ENCODE measurements at places on chromosomes 6 and 20.

GRCh38 chr6:46338131-46338530, 153.1 kb downstream of the RCAN2 start:
- no peaks in the 10 kb centered on the region for H3K36me3 ChIP-seq
- H3K27me3 ChIP-seq, result no peaks in the 10 kb centered on the region
- no peak overlapping the region for H3K27ac ChIP-seq
- DNase-seq, result no peak
- H3K4me1 ChIP-seq, result no peaks in the 10 kb centered on the region

- no peak overlapping the region for H3K4me3 ChIP-seq
- no peak for DNase-seq
- peaks cover 15% of the 10 kb centered on the region for H3K4me1 ChIP-seq
- H3K36me3 ChIP-seq, result no peaks in the 10 kb centered on the region
- H3K27ac ChIP-seq, result no peak overlapping the region
Observed at GRCh38 chr6:110511401-110511800, 35.0 kb upstream of the SLC22A16 start.

- H3K4me3 ChIP-seq, result no peak overlapping the region
- no peaks in the 10 kb centered on the region for H3K4me1 ChIP-seq
- H3K27ac ChIP-seq, result no peak overlapping the region
- DNase-seq, result no peak
- no peaks in the 10 kb centered on the region for H3K36me3 ChIP-seq
Observed at GRCh38 chr6:132365281-132365907, 35.9 kb downstream of the MOXD1 start.

DNA sequence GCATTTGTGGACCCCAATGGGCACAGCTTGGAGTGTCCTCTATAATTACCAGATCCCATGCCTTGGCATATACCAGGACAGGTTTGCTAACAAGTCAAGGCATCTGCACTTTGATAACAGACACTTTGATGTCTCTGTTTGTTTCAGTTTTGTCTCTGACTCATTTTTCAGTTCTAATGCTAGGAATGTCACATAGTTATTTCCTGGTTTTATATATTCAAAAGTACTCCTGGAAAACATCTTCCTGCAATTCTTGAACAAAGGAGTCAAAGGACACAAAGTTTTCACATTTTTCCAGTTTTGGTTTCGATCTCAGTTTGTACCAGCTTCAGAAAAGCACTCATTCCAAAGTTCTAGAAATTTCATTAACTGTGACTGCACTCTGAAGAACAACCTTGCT, 188.1 kb downstream of the FOXC1 start:
- no peaks in the 10 kb centered on the region for H3K27me3 ChIP-seq
- DNase-seq, result no peak

- H3K4me1 ChIP-seq, result no peaks in the 10 kb centered on the region
- H3K4me3 ChIP-seq, result no peak overlapping the region
- no peaks in the 10 kb centered on the region for H3K36me3 ChIP-seq
- H3K27ac ChIP-seq, result no peak overlapping the region
- no peaks in the 10 kb centered on the region for H3K27me3 ChIP-seq
- no peak for DNase-seq
Observed at GRCh38 chr6:18334251-18334650, 52.9 kb upstream of the RNF144B start.

DNA sequence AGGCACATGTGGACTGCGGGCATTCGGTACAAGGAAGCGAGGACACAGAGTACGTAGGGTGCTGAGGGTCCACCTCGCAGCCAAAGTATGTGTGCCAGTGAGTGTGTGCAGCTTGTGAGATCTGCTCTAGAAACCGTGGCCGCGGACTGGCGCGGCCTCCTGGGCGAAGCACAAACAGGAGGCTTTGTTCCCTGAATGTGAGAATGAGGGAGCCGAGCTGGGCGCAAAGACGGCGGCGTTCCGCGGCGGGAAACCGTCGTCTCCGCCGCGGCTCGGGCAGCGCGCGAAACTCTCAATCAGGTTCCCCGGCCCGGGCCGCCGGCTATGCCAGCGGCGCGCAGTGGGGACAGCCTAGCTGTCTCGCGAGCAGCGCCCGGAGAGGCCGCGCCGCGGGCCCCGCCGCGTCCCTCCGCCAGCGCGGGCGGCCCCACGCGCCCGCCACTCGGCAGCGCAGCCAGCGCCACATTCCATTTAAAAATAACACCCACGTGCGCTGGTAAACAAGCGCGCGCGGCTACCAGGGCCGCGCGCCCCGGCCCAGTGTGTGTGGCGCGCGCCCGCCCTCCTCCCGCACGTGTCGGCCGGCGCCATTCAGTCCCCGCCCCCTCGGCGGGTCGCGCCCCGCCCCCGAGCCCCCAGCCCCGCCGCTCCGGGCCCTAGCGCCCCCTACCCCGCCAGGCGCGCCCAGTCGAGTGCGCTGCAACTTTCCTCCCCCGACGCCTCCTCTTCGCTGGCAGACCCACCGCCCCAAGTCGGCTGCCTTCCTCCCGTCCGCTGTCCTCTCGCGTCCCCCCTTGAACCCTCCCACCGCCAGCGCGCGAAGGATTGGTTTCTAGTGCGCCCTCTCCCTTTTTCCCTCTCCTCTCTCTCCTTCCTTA, 3.0 kb upstream of the FOXO3 start:
- no peak for DNase-seq
- peaks cover 6% of the 10 kb centered on the region for H3K27me3 ChIP-seq
- no peaks in the 10 kb centered on the region for H3K36me3 ChIP-seq

GRCh38 chr6:142183351-142183750, 36.3 kb downstream of the VTA1 start:
- no peak overlapping the region for H3K27ac ChIP-seq
- H3K4me1 ChIP-seq, result peaks cover 4% of the 10 kb centered on the region
- DNase-seq, result no peak
- no peaks in the 10 kb centered on the region for H3K27me3 ChIP-seq
- no peak overlapping the region for H3K4me3 ChIP-seq
- peaks cover 4% of the 10 kb centered on the region for H3K36me3 ChIP-seq

GRCh38 chr6:130879826-130880225, 52.6 kb downstream of the SMLR1 start:
- no peaks in the 10 kb centered on the region for H3K27me3 ChIP-seq
- no peak for DNase-seq
- no peak overlapping the region for H3K4me3 ChIP-seq
- H3K27ac ChIP-seq, result no peak overlapping the region
- H3K36me3 ChIP-seq, result no peaks in the 10 kb centered on the region

DNA sequence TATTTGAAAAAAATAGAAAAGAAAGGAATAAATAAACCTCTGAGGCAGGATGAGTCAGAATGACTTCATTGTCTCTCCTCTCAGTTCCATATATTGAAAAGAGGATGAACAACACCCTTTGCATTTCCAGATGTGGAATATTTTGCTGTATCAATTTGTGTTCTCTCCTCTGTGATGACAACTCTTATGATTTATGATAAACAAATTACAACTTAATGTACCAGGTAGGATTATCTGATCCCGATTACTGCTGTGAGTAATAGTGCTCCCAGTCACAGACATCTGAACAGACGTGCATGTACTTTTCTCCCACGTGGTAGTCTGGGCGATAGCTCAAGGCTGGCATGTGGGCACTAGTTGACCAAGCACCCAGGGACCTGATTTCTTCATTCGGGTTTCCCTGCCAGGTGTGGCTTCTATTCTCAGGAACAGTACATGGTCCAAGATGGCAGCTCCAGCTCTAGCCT, 142.1 kb upstream of the SULF2 start:
- DNase-seq, result no peak
- H3K27ac ChIP-seq, result no peak overlapping the region
- H3K27me3 ChIP-seq, result peaks cover 7% of the 10 kb centered on the region
- no peaks in the 10 kb centered on the region for H3K36me3 ChIP-seq
- no peaks in the 10 kb centered on the region for H3K4me1 ChIP-seq
- no peak overlapping the region for H3K4me3 ChIP-seq

DNA sequence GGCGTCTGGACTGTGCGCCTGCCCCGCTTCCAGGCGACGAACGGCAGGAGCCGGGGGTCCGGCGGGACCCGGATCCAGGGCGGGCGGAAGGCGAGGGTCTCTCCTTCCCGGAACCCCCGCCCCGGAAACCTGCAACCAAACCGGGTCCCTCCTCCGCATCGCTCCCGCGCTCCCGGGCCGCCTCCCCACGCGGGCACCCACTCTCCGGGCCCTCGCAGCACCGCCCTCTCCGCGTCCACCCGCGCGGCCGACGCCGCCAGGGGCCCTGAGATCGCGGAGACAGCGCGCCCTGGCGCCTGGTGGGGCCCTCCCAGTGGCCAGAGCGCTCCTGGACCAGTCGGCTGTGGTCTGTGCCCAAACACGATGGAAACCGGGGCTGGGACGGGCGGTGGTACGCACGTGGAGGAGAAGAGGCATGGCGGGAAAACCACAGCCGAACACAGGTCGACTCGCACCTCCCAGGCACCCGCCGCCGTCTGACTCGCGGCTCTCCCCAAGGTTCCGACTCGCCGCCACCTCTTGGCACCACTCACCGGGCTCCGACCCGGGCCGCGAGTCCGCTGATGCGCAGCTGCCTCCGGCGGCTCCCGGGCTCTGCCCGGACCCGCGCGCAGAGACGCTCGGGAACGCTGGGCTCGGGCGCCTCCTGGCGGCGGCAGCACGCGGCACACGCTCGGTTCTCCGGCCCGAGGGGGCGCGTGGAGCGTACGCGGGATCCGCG, 7.9 kb downstream of the NKX2-2 start:
- DNase-seq, result no peak
- H3K36me3 ChIP-seq, result no peaks in the 10 kb centered on the region
- H3K27me3 ChIP-seq, result no peaks in the 10 kb centered on the region
- H3K27ac ChIP-seq, result no peak overlapping the region

- H3K4me3 ChIP-seq, result no peak overlapping the region
- peaks cover 5% of the 10 kb centered on the region for H3K4me1 ChIP-seq
- DNase-seq, result no peak
- H3K36me3 ChIP-seq, result no peaks in the 10 kb centered on the region
- H3K27ac ChIP-seq, result no peak overlapping the region
Observed at GRCh38 chr6:1029141-1029540, 282.8 kb upstream of the FOXQ1 start.

- no peaks in the 10 kb centered on the region for H3K4me1 ChIP-seq
- DNase-seq, result no peak
- H3K27me3 ChIP-seq, result peaks cover 2% of the 10 kb centered on the region
- H3K36me3 ChIP-seq, result no peaks in the 10 kb centered on the region
- H3K4me3 ChIP-seq, result no peak overlapping the region
- no peak overlapping the region for H3K27ac ChIP-seq
Observed at GRCh38 chr20:32957459-32957858, 46.8 kb downstream of the SUN5 start.

GRCh38 chr6:144744720-144745119, 459.6 kb downstream of the UTRN start:
- DNase-seq, result no peak
- no peaks in the 10 kb centered on the region for H3K27me3 ChIP-seq
- no peak overlapping the region for H3K4me3 ChIP-seq
- H3K36me3 ChIP-seq, result no peaks in the 10 kb centered on the region

DNA sequence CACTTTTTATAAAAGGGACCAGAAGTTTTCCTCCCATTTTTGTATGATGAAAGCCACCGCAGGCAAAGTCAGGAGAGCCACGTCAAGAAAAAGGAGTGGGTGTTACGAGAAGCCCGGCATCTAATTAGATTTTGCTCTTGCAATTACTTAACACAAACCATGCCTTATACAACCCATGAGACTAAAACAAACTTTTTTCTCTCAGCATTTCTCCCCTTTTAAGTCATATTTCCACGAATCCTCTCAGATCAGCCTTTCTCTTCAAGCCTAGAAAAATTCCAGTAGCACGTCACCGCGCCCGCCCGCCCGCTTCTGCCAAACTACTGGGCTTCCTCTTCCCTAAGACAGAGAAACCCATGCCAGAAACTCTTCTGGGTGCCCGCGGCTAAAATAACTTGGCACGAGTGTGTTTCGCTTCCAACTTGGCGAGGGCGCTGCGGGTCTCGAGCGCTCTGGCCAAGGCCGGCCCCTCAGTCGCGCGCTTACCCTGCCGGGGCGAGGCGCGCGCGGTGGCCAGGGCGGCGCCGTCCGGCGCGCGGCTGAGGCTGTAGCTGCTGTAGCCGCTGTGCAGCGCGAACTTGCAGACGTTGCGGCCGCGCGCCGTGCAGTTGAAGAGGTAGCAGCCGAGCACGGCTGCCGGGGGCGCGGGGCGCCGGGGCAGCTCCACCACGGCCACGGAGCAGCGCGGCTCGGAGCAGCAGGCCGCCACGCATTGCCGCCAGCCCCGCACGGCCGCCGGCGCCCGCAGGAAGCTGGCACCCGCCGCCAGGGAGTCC, 1.0 kb downstream of the LRP11 start:
- H3K27me3 ChIP-seq, result no peaks in the 10 kb centered on the region
- no peak for DNase-seq
- peak overlapping the region; percentile 75 for H3K4me3 ChIP-seq
- H3K27ac ChIP-seq, result peak overlapping the region; percentile 93
- no peaks in the 10 kb centered on the region for H3K36me3 ChIP-seq

- H3K4me1 ChIP-seq, result no peaks in the 10 kb centered on the region
- DNase-seq, result no peak
- no peaks in the 10 kb centered on the region for H3K36me3 ChIP-seq
- no peak overlapping the region for H3K4me3 ChIP-seq
- H3K27ac ChIP-seq, result no peak overlapping the region
Observed at GRCh38 chr6:6556161-6556737, 32.3 kb upstream of the LY86 start.

- no peak overlapping the region for H3K4me3 ChIP-seq
- H3K4me1 ChIP-seq, result no peaks in the 10 kb centered on the region
- DNase-seq, result no peak
- H3K27ac ChIP-seq, result no peak overlapping the region
- H3K27me3 ChIP-seq, result peaks cover 2% of the 10 kb centered on the region
- H3K36me3 ChIP-seq, result no peaks in the 10 kb centered on the region
Observed at GRCh38 chr6:96645106-96645505, 82.2 kb downstream of the FHL5 start.

- H3K36me3 ChIP-seq, result no peaks in the 10 kb centered on the region
- no peaks in the 10 kb centered on the region for H3K27me3 ChIP-seq
Observed at GRCh38 chr6:67887747-67888545, 747.1 kb upstream of the ADGRB3 start.

- H3K4me1 ChIP-seq, result peaks cover 7% of the 10 kb centered on the region
- H3K27me3 ChIP-seq, result no peaks in the 10 kb centered on the region
- DNase-seq, result no peak
- H3K36me3 ChIP-seq, result no peaks in the 10 kb centered on the region
- H3K27ac ChIP-seq, result no peak overlapping the region
- H3K4me3 ChIP-seq, result no peak overlapping the region
Observed at GRCh38 chr6:1027795-1028569, 283.9 kb upstream of the FOXQ1 start.

DNA sequence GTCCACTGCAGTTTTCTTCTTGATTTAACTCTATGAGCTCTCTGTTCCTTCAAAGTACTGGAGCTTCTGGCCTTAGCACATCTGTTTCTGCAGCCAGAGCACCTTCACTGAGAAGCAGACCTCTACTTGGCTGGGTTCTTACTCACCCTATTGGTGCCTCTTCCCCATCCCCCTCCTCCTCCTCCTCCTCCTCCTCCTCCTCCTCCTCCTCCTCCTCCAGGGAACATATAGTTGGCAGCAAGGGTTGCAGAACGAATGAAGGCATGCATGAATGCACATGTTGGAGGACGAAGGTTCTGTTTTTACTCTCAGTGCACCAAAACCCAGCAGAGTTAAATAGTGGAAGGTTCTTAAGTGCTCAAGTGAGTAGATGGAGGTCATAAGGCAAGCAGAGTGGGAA, 141.0 kb upstream of the ESR1 start:
- no peaks in the 10 kb centered on the region for H3K4me1 ChIP-seq
- H3K27me3 ChIP-seq, result peaks cover 6% of the 10 kb centered on the region
- H3K27ac ChIP-seq, result no peak overlapping the region
- no peaks in the 10 kb centered on the region for H3K36me3 ChIP-seq

- no peaks in the 10 kb centered on the region for H3K27me3 ChIP-seq
- no peak for DNase-seq
- H3K27ac ChIP-seq, result no peak overlapping the region
- no peaks in the 10 kb centered on the region for H3K36me3 ChIP-seq
Observed at GRCh38 chr6:136890194-136890839, 31.8 kb upstream of the SLC35D3 start.
